Activated CD4-positive, alpha-beta T cell treated with anti-CD3 and anti-CD28 coated beads, Interleukin-2, amount 10 ng/mL, durations not matched to agents 24 days and 14 days (primary cell): ENCODE measurements at places on chromosomes 3 and 15.

DNA sequence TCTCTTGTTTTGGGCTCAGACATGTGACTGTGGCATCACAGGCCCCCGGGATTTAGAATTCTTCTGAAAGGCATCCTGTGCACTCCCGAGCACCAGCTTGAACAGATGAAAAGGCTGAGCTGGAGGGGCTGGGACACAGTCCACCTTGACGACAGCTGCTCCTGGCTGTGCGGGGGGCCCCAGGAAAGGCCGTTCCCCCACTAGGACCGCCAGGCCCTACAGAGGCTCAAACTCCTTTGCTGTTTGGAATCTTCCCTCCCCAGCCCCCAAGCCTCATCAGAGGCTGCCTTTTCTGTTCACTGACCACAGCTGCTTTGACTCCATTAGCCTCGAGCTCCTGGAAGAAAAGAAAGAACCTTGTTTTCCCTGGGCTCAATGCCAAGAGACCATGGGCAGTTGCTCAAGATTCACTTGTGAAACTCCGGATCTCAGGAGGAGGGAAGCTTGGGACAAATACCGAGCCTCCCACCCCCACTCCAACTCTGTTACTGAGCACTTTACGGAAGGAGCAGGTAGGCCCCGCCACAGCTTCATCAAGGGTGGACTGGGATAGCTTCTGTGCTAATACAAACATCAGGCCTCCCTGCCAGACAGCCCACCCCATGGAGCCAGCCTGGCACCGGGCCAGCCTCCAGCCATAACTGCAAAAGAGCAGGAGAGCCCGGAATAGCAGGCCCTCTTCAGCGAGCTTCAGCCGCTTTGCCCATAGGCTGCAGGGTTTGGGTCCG is 15.7 kb downstream of the CIDEC start:
- no peak for DNase-seq

GRCh38 chr3:106014518-106014917 is 145.7 kb upstream of the CBLB start:
- no peak for DNase-seq

GRCh38 chr3:59540241-59540640 is 490.4 kb upstream of the CFAP20DC start:
- DNase-seq: no peak

GRCh38 chr15:73108676-73109075 is 56.4 kb downstream of the NEO1 start:
- no peak for DNase-seq

DNA sequence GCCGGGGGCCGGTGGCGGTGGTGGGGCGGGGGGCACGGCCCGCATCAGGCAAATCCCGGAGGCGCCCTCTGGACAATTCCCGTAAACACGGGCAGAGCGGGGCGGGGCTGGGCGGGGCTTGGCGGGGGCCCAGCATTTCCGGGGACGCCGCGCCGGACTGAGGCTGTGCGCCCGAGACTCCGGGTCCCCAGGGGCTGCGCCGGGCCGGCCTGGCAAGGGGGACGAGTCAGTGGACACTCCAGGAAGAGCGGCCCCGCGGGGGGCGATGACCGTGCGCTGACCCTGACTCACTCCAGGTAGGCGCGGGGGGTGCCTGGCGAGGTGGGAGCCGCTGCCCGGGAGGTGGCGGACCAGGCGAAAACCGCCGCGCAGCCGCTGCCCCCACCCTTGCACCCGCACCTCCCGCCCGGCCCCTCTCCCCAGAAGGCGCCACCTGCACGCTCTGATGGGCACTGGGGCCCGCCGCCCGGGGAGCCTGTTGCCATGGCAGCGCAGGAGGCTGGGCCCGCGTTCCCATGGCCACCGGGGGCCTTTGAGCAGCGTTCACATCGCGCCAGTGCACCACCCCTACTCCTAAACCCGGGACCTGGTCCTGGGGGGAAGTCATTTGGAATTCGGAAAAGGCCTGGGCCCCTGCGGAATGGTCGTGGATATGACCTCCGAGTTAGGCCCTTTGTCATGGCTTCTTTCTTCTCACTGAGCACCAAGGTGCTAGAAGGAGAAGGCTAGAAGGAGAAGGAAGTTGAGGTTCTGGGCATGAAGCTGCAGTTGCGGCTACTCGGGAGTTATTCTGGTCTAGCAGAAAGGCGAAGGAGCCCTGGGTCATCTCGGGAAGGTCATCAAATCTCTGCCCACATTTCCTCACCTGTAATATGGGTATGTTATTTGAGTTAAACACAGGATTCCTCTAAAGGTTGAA is 16.1 kb upstream of the SEMA4B start:
- DNase-seq: peak; percentile 91

- no peak for DNase-seq
Observed at GRCh38 chr3:192079098-192079497, 618.1 kb downstream of the PYDC2 start.
